Stimulated activated CD4-positive, alpha-beta T cell treated with anti-CD3 and anti-CD28 coated beads, Interleukin-1b, Interleukin-23, amount 100 ng/mL, for 4 hours (primary cell): ENCODE measurements at places on chromosomes 3 and 15.

DNA sequence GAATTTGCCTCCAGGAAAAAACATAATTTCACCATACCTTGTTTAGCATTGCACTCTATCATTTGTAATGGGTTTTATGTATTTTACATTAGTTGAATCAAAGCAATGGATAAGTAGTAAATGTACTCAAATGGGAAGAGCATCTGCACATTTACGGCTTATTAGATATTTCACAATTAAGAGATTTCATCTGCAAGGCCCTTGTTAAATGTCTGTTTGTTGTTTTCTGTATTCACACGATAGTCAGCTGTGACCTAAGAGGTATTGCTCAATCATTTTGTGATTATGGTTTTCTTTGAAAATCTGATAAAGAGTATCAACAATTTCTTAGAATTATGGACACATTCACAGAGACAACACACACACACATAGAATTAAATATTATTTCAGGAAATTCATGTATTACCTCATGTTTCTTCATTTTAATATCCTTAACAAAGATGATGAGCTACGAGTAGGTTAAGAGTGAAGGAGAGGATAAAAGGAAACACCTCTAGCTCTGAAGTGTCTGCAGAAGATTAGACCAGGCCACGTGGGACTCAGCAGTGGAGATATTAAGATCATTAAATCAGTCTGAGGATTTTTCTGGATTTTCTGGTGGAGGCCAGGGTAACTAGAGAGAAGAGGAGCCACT, 121.9 kb upstream of the POU1F1 start:
- no peak for DNase-seq

DNA sequence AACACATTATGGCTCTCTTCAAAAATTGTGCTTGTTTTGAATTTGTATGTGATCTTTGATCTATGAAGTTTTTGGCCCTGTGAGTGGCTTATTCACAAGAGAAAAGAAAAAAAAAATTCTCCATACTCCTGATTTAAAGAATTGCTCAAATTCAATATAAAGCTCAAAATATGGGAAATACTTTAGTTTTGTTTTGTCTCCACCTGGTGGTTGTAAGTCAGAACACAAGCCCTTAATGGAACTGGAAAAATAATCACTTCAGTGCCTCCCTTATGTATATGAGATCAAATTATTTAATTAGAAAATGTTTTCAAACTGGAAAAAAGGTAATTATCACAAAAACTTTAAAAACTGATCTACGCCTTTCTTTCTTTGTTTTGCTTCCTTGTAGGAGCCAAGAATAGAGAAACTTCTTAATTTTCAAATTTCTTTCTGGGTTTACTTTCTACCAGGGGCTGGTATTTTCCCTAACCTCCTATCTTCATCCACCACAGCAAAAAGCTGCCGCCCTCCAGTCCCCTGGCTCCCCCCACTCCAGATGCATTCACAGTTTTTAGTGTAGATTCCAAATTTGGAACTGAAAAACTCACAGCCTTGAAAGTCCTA, 50.6 kb downstream of the SERP1 start:
- DNase-seq, result no peak

DNA sequence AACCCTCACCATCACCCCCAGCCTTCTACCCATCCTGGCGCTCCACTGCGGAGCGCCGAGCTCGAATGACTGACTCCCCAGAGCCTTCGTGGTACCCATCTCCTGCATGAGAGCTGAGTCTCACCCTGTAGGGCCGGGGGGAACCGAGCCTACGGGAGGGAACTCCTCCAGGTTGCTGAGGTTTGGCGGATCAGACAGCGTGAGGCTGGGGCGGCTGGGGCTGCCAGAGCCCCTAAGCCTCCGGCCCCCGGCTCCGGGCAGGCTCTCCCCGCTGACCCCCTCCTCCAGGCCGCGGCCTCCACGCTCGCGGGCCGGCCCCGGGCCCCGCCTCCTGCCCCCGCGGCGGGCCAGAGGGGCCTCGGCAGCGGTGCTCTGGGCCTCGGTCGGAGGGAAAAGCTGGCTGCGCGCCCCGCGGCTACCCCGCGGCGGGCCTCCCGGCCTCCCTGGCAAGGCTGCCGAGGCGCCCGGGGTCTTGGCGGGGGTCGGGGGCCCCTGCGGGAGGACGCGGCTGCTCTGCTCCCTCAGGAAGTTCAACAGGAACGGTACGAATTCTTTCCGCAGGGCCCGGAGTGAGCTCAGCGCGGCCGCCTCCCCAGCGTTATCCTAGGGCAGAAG, 643 bp downstream of the CDAN1 start:
- peak; percentile 6 for DNase-seq

- DNase-seq, result no peak
Measured at GRCh38 chr15:32707436-32707835, 10.4 kb upstream of the GREM1 start.

GRCh38 chr3:22959593-22959992, 243.5 kb upstream of the UBE2E2 start:
- no peak for DNase-seq

DNA sequence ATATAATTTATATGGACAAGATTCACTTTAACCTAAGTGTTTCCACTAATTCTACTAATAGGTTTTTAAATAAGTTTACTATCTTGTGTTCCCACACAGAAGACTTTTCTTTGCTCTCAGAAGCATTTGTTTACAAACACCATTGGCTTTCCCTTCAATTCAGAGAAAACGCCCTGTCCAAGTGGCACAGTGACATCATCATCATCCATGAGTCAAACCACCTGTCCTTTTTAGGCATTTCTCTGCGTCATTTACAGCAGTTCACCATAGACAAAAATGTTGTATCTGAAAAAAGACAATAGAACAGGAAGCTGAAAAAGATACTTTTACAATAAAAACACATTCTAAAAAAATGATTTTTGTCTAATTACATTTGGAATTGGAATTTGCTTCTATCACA, 9.3 kb upstream of the BCL2L10 start:
- DNase-seq, result no peak

DNA sequence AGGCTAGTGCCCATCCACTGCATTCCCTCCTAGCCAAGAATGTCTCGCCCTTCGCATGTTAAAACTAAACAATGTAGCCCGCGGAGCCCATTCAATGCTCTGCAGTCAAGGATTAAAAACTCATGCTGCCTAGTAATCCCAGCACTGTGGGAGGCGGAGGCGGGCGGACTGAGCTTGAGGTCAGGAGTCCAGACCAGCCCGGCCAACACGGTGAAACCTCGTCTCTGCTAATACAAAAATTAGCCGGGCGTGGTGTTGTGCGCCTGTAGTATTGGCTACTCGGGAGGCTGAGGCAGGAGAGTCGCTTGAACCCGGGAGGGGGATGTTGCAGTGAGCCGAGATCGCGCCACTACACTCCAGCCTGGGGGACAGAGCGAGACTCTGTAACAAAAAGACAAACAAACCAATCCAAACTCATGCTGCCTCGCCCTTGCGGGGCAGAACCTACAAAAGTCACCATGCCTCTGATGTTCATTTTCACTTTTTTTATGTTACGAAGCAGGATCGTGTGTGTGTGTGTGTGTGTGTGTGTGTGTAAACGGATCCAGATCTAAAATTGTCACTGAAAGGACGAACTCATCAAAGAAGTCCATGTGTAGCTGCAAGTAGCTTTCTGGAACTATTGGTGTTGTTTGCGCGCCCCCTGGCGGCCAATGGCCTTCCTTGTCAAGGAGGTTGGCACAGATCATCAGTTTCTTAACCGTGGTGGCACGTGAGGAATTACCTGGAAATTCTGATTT, 54.8 kb upstream of the SPESP1 start:
- peak; percentile 95 for DNase-seq

- no peak for DNase-seq
Measured at GRCh38 chr3:68988740-68989139, 24.7 kb downstream of the EOGT start.

GRCh38 chr15:57122080-57122840, 203.8 kb downstream of the TCF12 start:
- DNase-seq, result no peak

- no peak for DNase-seq
Measured at GRCh38 chr3:77038930-77039605, 831 bp upstream of the ROBO2 start.

- no peak for DNase-seq
Measured at GRCh38 chr15:32998979-32999672, 195.4 kb downstream of the FMN1 start.

- DNase-seq, result no peak
Measured at GRCh38 chr15:48754011-48754410, 56.9 kb downstream of the CEP152 start.

GRCh38 chr3:56309465-56309864, 158.8 kb downstream of the ERC2 start:
- no peak for DNase-seq

GRCh38 chr15:71349336-71349735, 234.1 kb downstream of the THSD4 start:
- DNase-seq, result no peak

DNA sequence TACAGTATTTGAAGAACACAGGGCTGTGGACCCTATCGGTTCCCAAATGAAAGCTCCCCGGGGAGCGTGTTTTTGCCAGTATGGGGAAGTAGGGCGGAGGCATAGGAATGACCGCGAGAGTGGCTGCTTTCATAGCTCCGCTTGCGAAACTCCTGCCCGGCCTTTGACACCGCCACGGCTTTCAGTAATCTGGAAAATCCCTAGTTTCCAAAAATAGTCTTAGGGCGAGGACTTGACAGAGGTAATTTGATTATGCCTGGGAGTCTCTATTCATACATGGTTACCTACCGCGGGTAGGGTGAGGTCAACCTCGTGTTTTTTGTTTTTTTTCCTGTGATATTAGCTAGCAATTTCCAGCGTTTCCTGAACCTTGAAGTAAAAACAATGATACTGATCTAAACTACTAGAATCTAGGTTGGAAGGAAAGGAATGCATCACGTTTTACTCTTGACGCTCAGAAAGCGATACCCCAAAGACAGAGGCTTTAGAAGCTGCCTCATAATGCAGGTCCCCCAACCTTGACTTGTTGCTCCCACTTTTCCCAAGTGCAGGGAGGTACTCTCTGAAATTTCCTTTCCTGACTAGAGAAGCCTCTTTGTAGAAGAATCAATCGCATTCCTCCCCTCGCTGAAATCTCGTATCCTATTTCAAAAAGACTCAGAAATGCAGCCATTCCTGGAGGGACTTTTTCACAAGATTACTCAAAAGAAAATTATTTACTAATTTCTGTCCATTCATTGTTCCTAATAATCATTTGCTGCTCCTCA, 894 bp upstream of the CCNL1 start:
- DNase-seq, result no peak

GRCh38 chr3:127803619-127804018, 18.7 kb downstream of the MGLL start:
- DNase-seq, result no peak

GRCh38 chr3:108442281-108442680, 68.1 kb downstream of the MYH15 start:
- no peak for DNase-seq

DNA sequence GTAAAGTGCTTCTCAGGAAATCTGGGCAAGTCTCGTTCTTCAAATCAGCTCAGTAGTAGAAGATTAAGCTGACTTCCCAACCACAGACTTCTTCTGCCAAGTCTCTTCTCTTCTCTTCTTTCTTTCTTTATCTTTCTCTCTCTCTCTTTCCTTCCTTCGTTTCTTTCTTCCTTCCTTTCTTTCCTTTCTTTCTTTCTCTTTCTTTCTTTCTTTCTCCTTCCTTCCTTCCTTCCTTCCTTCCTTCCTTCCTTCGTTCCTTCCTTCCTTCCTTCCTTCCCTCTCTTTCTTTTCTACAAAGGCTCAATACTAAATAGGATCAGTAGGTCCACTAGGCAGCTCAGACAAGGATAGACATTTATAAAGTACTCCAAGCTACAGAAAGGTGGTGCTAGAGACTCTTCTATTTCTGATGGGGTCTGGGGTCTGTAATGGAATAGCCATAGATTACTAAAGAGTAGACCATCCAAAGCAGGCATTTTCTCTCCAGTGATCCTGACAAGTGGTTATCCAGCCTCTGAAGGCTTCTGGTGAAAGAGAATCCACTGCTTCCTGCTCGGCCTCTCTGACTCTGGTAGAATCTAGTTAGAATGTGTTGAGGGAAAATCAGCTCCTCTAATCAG, 100.8 kb downstream of the TPRG1 start:
- DNase-seq, result no peak

GRCh38 chr3:97691354-97691753, 73.2 kb upstream of the ARL6 start:
- DNase-seq, result no peak
